DMS79 (cell line): ENCODE measurements at places on chromosomes 1 and 21.

DNA sequence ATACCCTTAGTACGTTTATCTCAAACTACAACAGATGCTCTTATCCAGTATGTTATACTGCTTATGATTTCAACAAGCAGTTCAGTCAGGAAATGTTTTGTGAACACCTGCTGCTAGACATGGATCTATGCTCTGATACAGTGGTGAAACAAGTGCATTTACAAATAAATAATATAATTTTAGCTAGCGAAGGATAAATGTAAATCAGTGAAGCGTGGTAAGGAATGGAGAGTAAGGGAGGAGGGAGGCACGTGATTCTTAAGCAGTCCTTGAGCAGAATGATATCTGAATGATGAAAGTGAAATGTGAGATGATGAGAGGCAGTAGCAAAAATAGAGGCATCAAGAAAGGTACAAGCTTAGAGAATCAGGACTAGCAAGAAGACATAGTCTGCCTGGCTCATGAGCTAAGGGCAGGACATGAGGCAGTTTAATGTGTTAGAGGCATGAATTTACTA, 6.3 kb downstream of the TSNAX start:
- peak; percentile 86 for DNase-seq

- DNase-seq: peak; percentile 73
Observed at GRCh38 chr1:31830511-31830910, 14.7 kb upstream of the SPOCD1 start.

DNA sequence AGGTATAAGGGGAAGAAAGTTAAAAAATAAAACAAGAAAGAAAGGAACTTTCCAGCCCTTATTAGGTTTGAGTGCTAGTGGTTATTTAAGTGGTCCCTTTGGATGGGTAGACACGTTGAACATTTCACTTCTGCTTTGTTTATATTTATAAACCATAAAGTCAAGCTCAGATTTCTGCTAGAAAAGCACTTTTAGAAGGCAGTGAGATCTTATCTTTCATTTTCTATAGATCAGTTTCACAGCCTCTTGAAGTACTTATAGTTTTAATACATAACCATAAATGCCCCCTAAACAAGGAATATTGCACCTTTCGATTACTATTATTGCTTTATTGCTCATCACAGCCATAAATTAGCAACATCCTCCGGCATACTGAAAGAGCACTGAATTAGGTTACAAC, 446.8 kb upstream of the PLXNA2 start:
- DNase-seq: peak; percentile 28

DNA sequence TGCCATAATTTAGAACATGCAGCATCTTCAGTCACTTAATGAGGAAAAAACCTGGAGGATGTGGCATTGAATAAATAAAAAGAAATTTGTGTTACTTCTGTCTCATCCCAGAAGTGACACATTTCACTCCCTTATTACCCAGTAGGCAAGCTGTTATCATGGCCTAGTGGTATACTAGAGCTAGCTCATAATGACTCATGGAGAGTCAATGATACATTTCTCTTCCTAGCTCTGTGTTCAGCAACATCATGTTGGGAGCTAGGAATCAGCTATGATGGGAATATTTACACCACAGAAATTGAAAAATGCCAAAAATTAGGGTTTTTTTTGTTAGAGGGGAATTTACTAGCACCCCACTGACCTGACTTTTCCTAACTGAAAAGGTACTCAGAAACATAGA, 182.7 kb downstream of the HMCN1 start:
- no peak for DNase-seq

GRCh38 chr1:201013991-201014815, 9.3 kb downstream of the KIF21B start:
- DNase-seq: no peak

- DNase-seq: no peak
Observed at GRCh38 chr1:67722292-67722944, 37.4 kb downstream of the GADD45A start.

DNA sequence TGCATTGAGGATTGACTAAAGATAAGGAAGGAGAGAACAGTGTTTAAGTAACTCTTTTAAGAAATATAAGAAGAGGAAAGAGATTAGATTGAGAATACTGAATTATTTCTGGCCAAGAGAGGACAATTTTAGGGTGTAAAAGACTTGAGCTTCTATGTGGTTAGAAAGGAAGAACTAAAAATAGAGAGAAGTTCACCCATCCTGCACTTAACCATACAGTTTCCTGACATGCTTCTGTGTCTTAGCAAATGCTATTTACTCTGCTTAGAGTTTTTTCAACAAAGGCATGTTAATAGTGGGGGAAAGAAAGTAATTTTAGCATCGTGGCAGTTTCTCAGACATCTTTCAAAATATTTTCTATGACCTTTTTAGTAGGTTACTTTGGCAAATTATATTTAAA, 122.8 kb upstream of the GPR52 start:
- DNase-seq: no peak
